ENCODE measurements at places on chromosomes 12 and 14.

- no peak for DNase-seq
Observed at GRCh38 chr14:88323086-88323522, at the start of gene KCNK10. KCNK10 (minus strand) TSS chr14:88323269; CDS start chr14:88322798, 471 bp downstream.

DNA sequence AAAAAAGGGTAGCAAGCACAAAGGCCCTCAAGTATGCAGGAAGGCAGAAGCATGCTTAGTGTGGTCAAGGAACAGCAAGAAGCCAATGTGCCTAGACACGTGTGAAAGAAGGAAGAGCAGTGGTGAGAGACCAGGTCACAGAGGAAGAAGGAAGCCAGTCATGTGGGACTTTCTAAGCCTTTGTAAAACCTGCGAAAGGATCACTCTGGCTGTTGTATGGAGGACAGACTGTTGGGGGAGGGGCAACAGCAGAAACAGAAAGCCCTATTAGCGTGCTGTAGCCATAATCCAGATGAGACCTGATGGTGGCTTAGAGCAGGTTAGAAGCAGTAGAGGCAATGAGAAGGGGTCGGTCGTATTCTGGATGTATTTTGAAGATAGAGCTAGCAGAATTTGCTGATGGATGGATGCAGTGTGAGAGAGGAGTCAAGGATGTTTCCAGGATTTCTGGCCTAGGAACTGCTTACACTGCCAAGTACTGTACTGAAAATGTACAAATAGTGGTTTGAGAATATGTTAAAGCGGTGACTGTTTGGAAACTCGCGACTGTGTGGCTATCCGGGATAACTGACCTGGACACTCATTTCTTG is 5.7 kb upstream of the MLF2 start:
- DNase-seq = no peak

GRCh38 chr12:85301051-85301450 is 21.0 kb downstream of the ALX1 start:
- no peak for DNase-seq

- peak; percentile 60 for DNase-seq
Observed at GRCh38 chr14:33030386-33030785, 91.7 kb downstream of the NPAS3 start.

DNA sequence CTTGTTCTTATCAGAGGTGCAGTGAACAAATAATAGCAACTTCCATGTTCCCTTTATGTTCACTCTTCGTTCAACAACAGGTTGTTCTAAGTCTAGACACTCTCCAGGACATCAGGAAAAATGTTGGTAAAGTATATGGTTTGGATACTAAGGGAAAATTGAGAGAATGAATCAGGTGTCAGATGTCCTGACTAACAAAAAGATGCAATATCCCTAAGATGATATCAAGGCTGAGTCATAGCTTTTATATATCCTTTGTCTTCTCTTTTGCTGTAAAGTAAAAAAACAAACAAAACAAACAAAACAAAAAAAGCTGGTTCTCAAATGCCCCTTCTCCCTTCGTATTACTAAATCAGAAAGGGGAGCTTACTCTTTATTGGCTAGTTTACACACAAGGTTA is 11.1 kb downstream of the GLIPR1L1 start:
- no peak for DNase-seq

- DNase-seq = no peak
Observed at GRCh38 chr14:96246539-96246847, 9.5 kb upstream of the BDKRB1 start.

DNA sequence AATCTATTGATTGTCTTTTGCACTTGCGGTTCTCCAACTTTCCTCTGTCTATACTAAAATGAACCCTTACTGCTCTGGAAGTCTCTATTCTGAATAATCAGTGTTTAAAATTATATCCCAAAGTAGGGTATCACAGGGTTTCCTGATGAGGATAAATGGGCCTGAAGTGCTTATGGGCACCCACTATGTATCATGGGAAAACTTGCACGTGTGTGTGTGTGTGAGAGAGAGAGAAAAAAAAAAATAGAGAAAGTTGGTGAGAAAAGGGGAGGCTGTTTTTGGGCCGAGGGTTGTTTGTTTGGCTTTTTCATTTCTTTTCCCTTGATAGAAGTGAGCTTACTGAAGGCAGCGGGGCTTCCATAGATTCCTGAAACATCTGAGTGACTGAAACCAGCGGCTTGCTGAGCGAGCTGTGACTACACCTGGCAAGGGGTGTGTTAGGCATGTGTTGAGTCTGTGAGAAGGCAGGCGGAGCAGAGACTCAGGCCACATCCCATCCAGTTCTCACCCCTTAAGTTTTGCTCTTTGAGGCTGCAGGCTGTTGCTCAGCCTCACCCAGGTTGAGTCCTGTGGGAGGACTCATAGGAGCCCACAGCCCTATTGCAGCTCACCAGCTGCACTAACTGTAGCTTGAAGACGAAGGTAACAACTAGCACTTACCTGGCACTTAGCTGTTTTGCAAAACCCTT is 17.2 kb downstream of the PPFIBP1 start:
- DNase-seq = no peak

DNA sequence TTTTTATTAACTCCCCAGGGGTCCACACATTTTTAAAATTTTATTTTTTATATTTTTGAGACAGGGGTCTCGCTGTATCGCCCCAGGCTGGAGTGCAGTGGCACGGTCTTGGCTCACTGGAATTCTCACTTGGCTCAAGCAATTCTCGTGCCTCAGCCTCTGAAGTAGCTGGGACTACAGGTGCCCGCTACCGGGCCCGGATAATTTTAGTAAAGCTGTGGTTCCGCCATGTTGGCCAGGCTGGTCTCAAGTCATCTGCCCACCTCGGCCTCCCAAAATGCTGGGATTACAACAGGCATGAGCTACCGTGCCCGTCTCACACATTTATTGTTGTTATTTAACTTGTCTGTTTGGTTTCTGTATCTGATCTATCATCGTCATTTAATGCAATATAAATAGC is 307.4 kb downstream of the TMTC2 start:
- no peak for DNase-seq

DNA sequence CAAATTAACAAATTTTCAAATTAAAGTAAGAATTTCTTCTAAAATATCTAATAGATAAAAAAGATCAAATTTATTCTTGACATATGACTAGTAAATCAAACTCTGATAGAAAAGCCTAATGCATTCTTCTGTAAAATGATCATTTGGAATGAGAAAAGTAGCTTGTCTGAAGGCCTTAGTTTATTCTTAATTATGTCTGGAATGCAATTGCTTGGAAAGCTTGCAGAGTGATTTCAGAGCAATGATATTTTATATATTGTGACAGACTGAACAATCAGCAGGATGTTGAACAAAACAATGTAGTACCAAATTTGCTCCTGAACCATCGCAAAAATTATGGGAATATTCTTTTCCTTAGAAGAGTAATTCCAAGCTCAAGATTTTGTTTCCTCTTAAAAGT is 789.6 kb upstream of the NOVA1 start:
- no peak for DNase-seq

GRCh38 chr12:130369816-130370215 is 32.1 kb downstream of the PIWIL1 start:
- DNase-seq = no peak

- DNase-seq = no peak
Observed at GRCh38 chr12:126107659-126108058, 1042.4 kb downstream of the AACS start.

DNA sequence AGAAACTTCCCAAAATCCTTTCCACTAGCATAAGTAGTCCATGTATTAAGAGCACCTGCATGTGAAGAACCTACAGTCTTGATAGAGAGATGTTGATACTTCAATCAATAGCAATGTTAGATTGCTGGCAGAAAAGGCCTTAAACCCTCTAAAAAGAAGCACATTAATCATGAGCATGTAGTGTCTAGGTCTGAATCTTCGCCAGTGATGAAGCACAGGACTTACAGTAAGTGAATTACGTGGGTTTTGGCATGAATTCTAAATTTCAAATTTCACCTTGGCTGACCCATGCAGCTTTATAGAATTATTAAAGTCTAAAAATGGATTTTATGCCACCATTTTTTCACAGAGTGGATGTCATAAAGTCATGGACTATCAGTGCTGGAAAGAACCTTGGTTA is 791.6 kb upstream of the NOVA1 start:
- DNase-seq = no peak

DNA sequence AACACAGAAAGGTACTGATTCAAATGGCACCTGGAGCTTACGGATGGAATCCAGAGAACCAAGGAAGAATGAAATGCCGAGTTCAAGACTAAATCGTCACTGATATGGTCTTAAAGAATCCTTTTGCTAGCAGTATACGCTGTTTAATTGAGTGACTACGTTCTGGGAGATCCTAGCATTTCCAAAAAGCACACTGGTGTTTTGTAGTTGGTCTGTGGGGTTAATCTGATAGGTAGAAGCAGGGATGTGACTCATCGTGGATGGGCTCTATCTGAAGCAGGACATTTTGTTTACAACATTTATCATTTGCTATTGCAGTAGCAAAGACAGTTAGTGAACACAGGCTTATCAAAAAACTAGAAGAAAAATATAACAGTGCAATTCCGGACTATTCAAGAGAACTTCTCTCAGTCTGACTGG is 169.2 kb upstream of the HMGA2 start:
- DNase-seq = no peak

Measured in NCI-H1092 (cell line).